ENCODE measurements at places on chromosomes 16 and 17. TPM values are rescaled to one million over a fixed set of nuclear protein-coding genes. Genes with fewer than 3 reads are reported as not detected.

DNA sequence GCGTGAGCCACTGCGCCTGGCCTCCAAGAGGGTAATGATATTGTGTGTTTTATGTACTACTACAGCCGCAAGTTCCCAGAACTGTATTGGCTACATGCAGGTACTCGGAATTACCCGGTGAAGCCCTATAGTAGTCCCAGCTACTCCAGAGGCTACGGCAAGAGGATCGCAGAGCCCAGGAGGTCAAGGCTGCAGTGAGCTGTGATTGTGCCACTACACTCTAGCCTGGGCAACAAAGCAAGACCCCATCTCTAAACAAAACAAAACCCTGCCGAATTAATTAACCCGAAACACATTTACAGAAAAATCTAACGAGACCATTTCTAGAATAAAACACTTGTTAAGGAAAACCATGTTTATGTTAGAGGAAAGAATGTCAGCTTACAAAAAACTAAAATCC, 2.2 kb upstream of the USP22 start:
- no peak for DNase-seq

- no peak for DNase-seq
These were observed 41.0 kb downstream of the MRPS23 start for GRCh38 chr17:57808882-57809281.

- no peak for DNase-seq
These were observed 487.0 kb downstream of the CDH13 start for GRCh38 chr16:83113811-83114210.

DNA sequence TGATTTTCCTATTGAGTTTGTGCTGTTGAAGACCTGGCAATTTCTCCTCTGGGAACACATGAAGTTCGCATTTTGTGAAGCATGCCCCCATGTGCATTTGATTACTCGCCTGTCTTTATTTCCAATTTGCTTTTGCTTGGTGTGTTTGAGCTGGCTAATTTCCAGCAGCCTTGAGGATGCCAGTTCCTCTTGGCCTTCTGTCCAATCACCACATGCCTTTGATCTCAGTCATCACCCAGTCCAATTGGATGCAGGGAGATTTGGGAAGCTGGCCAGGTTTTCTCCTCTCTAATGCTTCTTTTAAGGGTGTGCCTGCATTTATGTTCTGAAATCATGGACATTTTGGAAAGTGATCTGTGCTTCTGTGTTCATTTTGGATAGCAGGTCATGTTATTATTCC, 3.8 kb upstream of the TMEM100 start:
- no peak for DNase-seq

DNA sequence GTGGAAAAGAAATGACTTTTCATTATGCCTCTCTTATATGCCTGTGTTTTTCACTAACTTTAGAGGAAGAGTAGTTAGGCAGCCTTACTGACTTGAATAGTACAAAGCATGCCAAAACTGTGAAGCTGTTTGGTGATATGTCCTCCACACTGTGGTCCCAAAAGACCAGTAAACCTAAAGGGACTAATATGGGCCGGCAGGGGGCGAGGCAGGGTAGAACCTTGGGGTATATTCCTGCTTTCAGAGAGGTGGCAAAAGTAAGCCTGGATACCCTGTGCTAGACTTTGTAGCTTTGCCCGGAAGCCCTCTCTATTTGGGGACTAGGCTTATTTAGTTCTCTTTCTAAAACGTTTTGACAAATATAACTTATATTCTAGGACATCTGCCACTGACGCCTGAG, 36.5 kb upstream of the VWA3A start:
- DNase-seq = no peak

SOST gene
- total RNA-seq = 0.09 TPM

SCIMP gene
- 7.6 TPM for total RNA-seq

All from kidney (tissue), 22 donors.